HL-60 (cell line): ENCODE measurements at places on chromosomes 11 and 22.

- DNase-seq = no peak
These were observed 21.6 kb downstream of the MAPK1 start for GRCh38 chr22:21845558-21846453.

GRCh38 chr11:1871531-1871930 lies 18.6 kb downstream of the LSP1 start:
- no peak for DNase-seq

DNA sequence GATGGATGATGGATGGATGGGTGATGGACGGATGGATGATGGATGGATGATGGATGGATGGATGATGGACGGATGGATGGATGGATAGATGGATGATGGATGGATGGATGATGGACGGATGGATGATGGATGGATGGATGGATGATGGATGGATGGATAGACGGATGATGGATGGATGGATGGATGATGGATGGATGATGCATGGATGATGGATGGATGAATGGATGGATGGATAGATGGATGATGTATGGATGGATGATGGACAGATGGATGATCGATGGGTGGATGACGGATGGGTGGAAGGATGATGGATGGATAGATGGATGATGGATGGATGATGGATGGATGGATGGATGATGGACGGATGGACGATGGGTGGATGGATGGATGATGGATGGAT lies 21.1 kb downstream of the KCTD17 start:
- DNase-seq = no peak

GRCh38 chr22:46054091-46055073 lies 77.4 kb upstream of the WNT7B start:
- no peak for DNase-seq

- no peak for DNase-seq
These were observed 2.1 kb downstream of the FADD start for GRCh38 chr11:70205049-70205725.

DNA sequence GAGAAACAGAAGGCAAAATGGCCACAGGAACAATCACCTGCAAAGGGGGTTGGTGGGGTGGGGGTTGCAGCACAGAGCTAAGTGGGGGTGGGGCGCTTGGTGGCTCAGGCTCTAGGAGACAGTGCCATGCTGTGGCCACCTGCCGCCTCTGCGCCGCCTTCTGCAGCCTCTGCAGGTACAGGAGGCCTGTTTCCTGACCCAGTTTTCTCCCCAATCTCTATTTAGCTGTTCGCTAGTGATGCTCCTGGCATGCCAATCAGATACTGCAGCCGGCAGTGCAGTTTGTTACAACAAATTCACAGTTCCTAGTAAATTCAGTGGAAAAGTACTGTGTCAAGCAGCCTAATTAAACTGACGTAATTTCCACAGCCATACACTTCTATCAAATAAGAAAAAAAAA lies 106.4 kb downstream of the SERGEF start:
- no peak for DNase-seq

DNA sequence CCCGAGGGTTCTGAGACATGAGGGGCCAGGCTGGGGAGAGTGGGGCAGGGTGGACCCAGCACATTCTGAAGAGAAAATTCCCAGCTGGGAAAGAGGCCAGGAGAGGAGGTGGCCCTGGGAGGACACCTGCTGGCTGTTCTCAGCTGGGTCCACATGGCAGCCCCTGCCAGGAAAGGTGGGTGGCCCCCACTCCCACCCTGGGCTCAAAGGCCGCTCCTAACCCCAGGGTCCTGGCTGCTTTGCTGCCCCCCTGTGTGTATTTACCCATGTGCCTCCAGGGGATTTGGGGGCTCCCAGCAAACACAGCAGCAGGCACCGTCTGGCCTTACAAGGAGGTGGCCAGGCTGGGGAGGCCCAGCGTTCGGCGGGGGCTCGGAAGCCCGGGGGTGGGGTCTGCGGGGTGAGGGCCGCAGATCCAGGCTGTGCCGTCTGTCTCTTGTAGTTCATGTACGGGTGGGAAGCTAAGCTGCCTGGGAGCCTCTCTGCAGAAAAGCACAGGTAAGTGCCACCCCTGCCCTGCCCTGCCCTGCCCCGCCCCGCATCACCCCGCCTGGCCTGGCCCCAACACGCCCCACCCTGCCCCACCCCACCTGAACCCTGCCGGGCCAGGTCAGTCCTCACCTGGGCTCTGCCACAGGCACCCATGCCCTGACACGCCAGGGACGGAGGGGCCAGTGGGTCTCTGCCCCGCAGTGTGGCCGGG lies 10.6 kb downstream of the MUC5B start:
- no peak for DNase-seq

DNA sequence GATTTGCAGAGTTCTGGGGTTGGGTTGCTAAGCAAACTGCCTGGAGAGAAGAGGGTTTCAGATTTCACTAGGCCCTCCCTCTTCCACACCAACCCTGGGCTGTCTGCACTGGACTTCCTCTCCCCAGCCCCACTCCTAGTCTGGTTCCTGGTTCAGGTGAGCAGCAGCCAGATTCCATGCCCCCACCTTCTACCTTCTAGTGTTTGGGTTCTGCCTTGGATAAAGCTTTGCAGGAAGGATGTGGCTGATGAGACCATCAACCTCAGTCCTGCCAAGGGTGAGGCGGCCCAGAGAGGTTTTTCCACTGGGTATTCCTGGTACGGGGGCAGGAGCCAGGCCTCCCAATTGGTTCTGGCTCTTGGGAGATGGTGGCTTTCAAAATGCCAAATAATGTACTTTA lies 68.3 kb downstream of the BCR start:
- DNase-seq = no peak

GRCh38 chr22:18022876-18023275 lies 1.5 kb downstream of the MICAL3 start:
- no peak for DNase-seq

- no peak for DNase-seq
These were observed 8.0 kb downstream of the FADS3 start for GRCh38 chr11:61883327-61883726.

DNA sequence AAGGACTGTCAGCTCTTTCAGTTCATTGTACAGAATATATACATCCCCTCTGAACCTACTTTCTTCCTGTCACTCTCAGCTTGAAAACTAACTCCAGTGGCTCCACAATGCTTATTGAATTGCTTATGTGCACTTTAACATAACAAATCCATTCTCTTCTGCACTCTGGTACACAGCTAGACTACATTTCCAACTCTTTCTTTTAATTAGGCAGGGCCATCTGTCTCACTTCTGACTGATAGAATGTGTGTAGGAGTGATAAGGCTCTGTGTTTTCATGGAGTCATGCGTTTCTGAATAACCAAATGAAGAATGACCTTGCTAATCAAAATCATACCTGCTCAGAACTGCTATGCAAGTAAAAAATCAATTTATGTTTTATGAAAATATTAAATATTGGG lies 278.5 kb upstream of the CCDC179 start:
- no peak for DNase-seq

- DNase-seq = no peak
These were observed 90.9 kb downstream of the LDLRAD3 start for GRCh38 chr11:36034551-36035331.
